Activated CD8-positive, alpha-beta T cell treated with anti-CD3 and anti-CD28 coated beads for 36 hours (primary cell): ENCODE measurements at places on chromosomes 6 and 20.
A peak's percentile ranks its signal among the peaks of the same experiment; 100 is the strongest.

- DNase-seq = no peak
Observed at GRCh38 chr20:24668791-24669190, 199.4 kb downstream of the SYNDIG1 start.

- no peak for DNase-seq
Observed at GRCh38 chr6:6333501-6333900, 13.0 kb upstream of the F13A1 start.

DNA sequence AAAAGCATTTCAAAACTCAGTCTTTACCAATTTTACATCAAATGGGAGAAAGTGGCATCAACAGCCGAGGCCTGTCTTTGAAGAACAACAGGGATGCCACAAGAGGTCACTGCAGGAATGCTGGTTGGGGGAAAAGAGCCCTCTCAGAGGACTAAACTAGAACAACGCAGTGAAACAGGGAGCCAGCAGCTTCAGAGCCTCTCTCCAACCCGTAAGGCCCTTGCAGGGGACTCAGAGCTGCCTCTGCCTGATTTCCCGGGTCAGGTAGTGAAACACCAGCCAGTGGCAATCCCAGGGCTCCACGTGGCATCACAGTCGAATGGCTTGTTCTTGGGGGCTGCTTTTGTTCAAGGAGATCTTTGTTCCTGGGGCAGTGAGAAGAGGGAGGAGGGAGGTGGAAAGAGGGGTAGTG lies 55.0 kb upstream of the KCNK16 start:
- peak; percentile 29 for DNase-seq

DNA sequence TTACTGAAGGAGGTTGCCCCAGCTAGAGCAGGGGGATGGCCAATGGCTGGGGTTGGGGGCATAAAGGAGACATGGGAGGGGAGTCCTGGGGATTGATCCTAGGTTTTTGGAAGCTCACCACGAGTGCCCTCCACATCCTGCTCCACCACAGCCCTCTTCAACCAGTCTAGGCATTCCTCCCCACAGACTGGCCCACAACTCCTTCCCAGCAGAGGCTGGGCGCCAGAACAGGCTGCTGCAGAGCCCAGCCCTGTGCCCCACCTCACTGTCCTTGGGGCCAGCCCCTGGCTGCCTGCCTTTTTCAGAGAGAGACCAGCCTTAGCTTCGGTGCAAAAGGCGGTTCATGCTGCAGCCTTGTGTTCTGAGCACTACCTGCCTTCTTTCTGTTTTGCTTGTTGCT lies 16.4 kb downstream of the RPP40 start:
- DNase-seq = no peak

DNA sequence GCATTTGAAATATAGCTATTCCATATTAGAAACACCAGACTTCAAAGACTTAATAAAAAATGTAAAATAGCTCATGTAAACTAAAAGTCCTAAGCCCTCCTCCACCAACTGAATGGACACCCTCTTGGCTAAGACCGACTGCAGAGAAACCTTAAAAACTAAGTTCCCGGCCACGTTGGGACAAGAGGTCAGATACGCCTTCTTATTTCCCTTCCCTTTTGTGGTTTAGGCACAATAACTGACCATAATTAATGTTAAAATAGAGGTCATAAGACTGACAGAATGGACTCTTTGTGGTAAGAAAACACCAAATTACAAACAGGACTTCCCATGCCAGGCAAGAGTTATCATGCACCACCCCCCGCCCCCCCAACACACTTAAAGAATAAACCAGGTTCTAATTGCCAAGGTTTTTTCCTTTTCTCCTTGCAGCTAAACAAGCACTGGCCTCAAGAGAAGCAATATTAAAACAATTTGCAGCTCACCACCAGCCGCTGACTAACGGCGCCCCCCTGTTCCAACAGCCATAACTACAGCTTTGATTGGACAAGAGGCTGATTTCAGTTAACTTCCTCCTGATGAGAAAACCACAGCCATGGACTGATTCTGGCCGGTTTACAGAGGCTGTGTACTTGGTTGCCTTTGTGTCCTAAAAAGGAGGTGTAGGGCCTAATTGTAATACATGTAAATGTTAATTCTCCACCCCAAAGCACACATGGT lies 10.7 kb upstream of the LAMP5 start:
- DNase-seq = no peak

- DNase-seq = peak; percentile 65
Observed at GRCh38 chr20:6828794-6829423, 61.4 kb downstream of the BMP2 start.
